ENCODE measurements at places on chromosomes 3 and 15. TPM values are rescaled to one million over a fixed set of nuclear protein-coding genes. Genes with fewer than 3 reads are reported as not detected.

The CTDSPL gene
- 39.0 TPM for total RNA-seq

The ZNF662 gene
- 2.4 TPM for total RNA-seq

The POU1F1 gene
- not detected for total RNA-seq

The NTRK3 gene
- 0.09 TPM for total RNA-seq

The ZFAND6 gene
- 77.7 TPM for total RNA-seq

GRCh38 chr3:58353722-58354553 lies 21.2 kb downstream of the PXK start:
- DNase-seq: no peak

- DNase-seq: no peak
Measured at GRCh38 chr3:97838393-97838792, 16.6 kb downstream of the CRYBG3 start.

GRCh38 chr15:77554306-77555080 lies 78.2 kb downstream of the LINGO1 start:
- no peak for DNase-seq

- DNase-seq: no peak
Measured at GRCh38 chr3:59185591-59186369, 136.0 kb upstream of the CFAP20DC start.

GRCh38 chr3:53938645-53939044 lies 47.0 kb upstream of the SELENOK start:
- no peak for DNase-seq

DNA sequence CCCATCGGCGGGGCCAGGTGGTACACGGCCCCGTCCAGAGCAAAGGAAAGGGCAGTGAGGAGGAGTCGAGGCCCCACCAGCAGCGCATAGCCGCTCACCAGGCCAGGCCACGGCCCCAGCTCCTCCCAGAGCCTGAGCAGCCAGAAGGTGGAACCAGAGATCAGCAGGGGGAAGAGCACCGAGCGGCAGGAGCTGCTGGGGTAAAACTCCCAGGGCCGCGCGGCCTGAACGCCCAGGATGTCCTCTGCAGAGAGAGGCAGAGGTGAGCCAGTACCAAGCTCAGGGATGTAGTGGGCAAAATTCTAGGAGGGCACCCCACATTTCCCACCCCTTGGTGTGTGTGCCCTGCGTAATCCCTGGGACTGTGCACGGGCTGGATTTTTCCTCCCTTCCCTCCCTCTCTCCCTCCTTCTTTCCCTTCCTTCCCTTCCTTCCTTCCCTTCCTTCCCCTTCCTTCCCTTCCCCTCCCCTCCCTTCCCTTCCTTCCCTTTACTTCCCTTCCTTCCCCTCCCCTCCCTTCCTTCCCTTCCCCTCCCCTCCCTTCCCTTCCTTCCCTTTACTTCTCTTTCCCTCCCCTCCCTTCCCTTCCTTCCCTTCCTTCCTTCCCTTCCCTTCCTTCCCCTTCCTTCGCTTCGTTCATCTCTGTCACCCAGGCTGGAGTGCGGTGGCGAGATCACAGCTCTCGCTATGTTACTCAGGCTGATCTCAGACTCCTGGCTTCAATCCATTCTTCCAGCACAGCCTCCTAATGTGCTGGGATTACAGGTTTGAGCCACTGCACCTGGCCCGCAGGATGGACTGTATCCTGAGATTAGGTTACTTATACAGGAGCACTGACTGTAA lies 6.3 kb upstream of the NCBP2 start:
- DNase-seq: no peak

- no peak for DNase-seq
Measured at GRCh38 chr15:79378394-79379109, 53.6 kb upstream of the MINAR1 start.

DNA sequence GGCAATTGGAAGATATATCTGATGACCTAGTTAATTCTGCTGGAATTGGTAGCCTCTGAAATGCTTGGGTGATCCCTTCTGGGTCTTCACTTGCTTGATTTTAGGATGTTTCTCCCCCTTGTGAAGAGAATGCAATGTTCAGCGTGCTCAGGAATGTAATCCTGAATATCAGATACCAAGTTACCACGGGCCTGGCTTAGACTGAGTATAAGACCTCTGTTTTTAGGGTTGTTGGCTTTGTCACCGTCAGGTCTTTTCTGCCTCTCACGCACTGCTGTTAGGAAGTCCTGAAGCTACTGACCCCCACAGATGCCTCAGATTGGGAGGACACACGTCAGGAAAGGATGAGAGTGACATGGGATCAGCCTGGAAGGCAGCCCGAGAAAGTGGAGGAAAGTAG lies 198.5 kb downstream of the CDIN1 start:
- no peak for DNase-seq

- DNase-seq: no peak
Measured at GRCh38 chr3:95629802-95630201, 1184.6 kb upstream of the EPHA6 start.

GRCh38 chr3:144287001-144287400 lies 315.4 kb downstream of the DIPK2A start:
- no peak for DNase-seq

DNA sequence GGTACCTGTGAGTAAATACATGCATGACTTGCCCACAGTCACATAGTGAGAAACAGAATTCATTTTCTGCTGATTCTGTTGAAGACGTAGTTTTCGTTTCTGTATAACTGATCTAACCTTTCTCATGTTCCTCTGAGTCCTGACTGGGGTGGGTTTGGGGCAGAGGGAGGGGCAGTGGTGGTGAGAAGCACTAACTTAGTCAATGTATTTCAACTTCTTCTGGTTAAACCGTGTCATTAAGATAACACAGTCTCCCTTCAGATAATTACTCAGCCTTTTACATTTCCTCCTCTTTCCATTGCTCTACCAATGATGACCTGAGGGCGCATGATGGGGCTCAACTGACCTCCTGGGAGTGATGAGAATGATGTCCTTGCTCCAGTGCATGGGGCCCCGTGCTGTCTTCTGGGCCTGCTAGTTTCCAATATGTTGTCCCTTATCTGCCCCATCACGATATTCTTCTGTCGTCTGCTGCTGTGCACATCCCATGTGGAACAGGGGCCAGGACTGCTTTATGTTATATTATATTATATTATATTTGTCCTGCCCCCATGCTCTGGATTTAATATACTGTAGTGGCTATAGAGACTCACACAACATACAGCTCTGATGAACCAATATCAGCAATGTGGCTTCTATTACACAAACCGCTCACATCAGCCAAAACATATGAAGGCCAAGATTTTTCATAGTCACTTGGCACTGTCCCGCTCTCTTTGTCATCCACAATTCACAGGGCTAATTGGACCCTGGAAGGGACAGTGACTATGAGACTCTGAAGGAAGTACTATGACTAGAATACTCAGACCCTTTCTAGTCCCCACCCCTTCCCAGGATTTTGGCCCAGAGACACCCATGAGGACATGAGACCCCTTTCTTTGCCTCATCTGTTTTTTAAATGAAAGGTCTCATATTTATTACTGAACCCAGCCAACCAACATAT lies 407.1 kb upstream of the MCTP2 start:
- DNase-seq: no peak

GRCh38 chr3:196842567-196843434 lies 24.9 kb upstream of the SENP5 start:
- DNase-seq: no peak

DNA sequence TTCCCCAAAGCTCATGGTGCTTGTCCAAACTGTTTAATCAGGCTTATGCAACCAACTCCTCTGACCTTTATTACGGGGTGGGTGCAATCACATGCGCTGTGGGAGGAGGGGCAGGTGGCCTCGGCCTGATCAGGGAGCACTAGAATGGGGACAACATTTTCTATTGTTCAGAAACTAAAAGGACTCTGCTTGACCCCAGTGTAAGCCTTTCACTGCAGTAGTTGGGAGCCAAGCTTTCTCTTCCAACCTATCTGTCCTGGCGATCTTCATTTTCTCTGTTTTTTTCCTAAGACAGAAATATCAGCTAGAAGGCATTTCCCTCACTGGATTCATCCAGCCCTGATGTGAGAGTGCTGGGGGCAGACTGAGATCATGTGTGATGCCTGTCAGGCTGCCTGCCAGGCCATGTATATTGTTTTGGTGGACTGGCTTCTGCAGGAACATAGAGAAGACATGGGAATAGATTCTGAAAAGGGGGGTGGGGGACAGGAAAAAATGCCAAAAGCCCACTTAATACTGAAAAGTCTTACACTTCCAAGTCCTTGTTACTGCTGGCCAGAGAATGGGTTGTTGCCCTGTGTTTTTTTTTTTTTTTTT lies 627.0 kb upstream of the TBL1XR1 start:
- DNase-seq: no peak

- no peak for DNase-seq
Measured at GRCh38 chr3:160671995-160672394, 5.0 kb upstream of the ARL14 start.

DNA sequence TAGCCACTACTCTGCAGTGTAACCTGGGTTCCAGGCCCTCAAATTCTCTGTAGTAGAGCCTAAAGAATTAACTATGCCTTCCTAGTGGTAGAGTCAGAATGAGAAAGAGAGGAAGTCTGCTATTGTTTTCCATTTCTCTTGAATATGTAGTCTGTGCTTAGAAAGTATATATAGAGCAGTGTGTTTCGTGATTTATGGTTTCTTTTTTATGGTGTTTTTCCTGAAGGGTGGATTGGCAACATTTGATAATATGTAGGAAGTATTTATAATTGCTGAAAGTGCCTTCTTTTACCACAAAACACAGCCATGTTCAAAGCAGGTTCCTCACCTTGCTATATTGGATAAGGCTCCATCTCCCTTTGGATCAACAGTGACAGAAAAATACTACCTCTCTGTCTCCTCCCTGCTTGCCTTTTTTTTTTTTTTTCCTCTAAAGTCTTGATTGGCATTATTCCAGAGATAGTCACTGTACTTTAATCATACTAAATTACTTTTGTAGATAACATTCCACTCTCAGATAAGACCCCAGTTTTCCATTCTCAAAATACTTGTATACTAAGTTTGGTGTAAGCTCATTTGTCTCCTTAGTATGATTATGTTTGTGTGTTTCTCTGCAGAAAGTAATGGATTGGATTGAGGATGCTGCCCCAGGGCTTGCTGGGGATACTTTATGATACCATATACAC lies 47.8 kb downstream of the IQGAP1 start:
- no peak for DNase-seq

DNA sequence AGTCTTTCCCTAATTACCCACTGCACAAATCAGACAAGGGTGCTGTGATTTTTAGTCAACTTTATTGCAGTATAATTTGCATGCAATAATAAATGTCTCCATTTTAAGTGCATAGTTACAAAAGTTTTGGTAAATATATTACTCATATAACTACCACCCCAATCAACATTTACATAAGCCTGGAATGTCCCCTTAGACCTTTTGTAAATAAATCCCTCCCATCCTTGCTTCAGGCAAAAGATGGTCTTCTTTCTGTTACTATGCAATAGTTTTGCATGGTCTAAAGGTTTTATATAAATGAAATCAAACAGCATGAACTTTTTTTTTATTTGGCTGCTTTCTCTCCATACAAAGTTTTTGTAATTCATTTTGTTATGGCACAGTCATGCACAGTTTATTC lies 235.4 kb downstream of the PYDC2 start:
- no peak for DNase-seq
